Stimulated activated CD8-positive, alpha-beta memory T cell treated with anti-CD3 and anti-CD28 coated beads, Interleukin-4, amount 100 ng/mL, for 4 hours (primary cell): ENCODE measurements at places on chromosomes 4 and X.

- no peak for DNase-seq
Observed at GRCh38 chr4:146445198-146446150, 76.3 kb downstream of the SLC10A7 start.

DNA sequence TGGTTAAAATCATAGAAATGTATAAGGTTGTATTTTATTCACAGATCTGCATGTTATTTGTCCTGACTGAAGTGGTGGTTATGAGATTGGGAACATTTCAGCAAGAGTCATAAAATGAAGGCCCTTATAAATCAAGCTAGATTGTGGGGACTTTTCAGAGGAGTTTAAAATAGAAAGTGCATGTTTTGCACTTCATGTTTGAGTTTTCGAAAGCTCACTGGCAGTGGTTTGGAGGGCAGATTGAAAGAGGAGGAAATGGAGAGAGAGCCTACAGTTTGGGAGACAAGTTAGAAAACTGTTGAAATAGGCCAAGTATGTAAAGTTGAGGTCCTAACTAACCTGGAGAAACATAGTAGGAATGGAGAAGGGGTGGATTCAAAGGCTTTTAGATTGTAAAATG lies 124.9 kb downstream of the KDM6A start:
- DNase-seq: no peak

DNA sequence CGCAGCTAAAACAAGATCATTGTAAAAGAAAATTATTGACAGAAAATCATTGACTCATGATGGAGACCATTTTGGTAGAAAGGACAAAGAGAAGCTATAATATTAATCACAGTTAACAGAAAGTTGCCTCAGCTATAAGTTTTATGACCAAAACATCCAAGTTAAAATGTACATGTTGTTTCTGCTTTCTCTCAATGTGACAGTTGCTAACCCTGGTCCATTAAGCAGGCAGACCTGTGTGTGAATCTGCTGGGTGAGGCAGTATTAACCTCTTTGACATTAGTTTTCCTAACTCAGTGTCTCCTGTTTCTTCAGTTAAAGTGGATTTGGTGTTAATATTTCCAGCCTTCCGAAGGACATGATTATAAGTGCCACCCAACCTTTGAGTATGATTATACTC lies 94.8 kb upstream of the DCLK2 start:
- no peak for DNase-seq

DNA sequence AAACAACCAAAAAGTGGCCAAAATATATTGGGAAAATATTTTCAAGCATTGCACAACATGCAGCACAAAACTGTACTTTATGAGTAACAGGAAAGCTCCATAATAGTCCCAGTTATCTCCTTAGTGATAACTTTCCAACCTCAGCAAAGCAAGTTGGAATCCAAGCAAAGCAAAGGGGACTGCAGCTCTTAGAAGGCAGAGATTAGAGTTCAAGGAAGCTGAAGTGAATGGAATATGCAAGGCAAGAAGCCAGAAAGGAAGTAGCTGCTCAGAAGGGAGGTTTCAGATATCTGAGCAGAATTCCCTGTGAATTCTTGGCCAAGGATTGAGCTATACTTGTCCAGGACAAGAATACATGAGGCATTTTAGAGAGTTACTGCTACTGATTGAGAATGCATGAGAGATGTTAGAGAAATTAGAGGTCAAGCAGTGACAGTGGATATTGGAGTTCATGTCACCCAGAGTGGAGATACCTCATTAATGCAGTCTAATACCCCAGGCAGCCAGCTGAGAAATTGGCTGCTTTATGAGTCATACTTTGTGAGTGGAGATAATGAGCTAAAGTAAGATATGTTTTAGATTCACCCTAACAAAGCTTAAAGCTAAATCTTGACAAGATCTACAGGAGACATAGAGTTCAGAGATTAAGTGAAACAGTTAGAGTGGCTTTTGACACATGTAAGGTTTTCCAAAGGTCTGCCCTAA lies 102.8 kb downstream of the INPP4B start:
- no peak for DNase-seq

DNA sequence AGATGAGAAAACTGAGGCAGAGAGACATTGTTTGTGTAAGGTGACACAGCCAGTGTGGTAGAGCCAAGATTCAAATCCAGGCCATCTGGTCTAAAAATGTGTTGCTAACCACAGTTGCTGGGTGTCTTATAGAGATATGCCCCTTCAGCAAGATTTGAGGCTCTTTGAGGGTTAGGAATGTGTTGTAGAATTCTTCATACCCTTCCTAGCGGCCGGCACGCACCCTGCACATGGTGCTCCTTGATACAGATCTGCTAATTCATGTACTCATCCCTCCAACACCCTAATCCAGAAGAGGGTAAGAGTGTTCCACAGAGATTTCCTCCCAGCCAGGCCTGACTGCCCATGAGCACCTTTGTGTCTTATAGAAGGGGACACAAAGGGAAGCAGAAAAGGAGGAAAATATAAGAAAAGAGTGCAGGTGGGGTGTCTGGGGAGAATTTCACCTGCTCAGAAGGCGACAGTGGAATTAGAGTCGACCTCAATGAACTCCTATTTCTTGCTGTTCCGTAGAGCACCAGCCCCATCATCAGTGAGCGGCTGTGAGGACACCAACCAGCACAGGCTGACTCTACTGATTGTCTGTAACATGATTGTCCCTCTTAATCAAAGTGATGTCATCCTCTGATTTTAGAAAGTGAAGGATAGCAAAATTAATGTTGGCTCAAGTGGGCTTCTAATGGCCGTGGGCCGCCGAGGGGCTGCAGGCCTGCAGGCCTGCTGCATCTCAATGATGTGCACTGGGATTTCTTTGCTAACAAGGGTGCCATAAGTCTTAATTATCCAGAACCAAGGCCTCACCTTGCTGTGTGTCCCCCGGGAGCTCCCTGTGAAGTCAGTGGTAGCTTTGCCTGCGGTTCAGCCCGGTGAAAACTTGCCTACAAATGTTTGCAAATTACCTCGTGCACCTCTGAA lies 24.2 kb upstream of the SMIM20 start:
- no peak for DNase-seq
